ENCODE measurements at places on chromosomes 3 and 15. TPM values are rescaled to one million over a fixed set of nuclear protein-coding genes. Genes with fewer than 3 reads are reported as not detected.

Gene GPR160
- total RNA-seq = 77.0 TPM

Gene C3orf49
- total RNA-seq = not detected

Gene HYAL3
- 7.1 TPM for total RNA-seq

Gene LEKR1
- total RNA-seq = not detected

GRCh38 chr3:193029800-193030199 lies 112.1 kb upstream of the MB21D2 start:
- H3K4me3 ChIP-seq = no peak overlapping the region
- H3K27ac ChIP-seq = no peak overlapping the region
- peaks cover 7% of the 10 kb centered on the region for H3K4me1 ChIP-seq
- no peak for DNase-seq

- no peak overlapping the region for H3K27ac ChIP-seq
- H3K4me3 ChIP-seq = no peak overlapping the region
- H3K27me3 ChIP-seq = no peaks in the 10 kb centered on the region
- DNase-seq = no peak
These were observed 205.5 kb upstream of the TGFBR2 start for GRCh38 chr3:30400926-30401325.

- peak; percentile 86 for DNase-seq
- no peaks in the 10 kb centered on the region for H3K27me3 ChIP-seq
- no peaks in the 10 kb centered on the region for H3K36me3 ChIP-seq
- no peaks in the 10 kb centered on the region for H3K4me1 ChIP-seq
These were observed 121.5 kb upstream of the TSC22D2 start for GRCh38 chr3:150286390-150287147.

- no peaks in the 10 kb centered on the region for H3K4me1 ChIP-seq
- H3K4me3 ChIP-seq = no peak overlapping the region
- peak; percentile 15 for DNase-seq
- H3K36me3 ChIP-seq = no peaks in the 10 kb centered on the region
These were observed 75.3 kb downstream of the P2RY1 start for GRCh38 chr3:152910211-152910610.

- no peak overlapping the region for H3K4me3 ChIP-seq
- no peak overlapping the region for H3K27ac ChIP-seq
- 0 out of 2 replicates have a peak, but pooled peaks cover 5% of the 10 kb centered on the region for H3K4me1 ChIP-seq
- no peak for DNase-seq
- H3K36me3 ChIP-seq = peaks cover 25% of the 10 kb centered on the region
These were observed 12.1 kb downstream of the ARPP19 start for GRCh38 chr15:52556524-52557273.

All from GM23338 (cell line).